Upper lobe of right lung (tissue), 1 donor: ENCODE measurements at places on chromosomes 1 and 21. TPM values are rescaled to one million over a fixed set of nuclear protein-coding genes. Genes with fewer than 3 reads are reported as not detected.

SMCP gene
- total RNA-seq = not detected

GRCh38 chr1:39802496-39803260 is 14.0 kb upstream of the BMP8B start:
- H3K27me3 ChIP-seq = no peaks in the 10 kb centered on the region
- H3K36me3 ChIP-seq = no peaks in the 10 kb centered on the region
- H3K4me3 ChIP-seq = no peak overlapping the region
- no peak for DNase-seq
- H3K27ac ChIP-seq = no peak overlapping the region

DNA sequence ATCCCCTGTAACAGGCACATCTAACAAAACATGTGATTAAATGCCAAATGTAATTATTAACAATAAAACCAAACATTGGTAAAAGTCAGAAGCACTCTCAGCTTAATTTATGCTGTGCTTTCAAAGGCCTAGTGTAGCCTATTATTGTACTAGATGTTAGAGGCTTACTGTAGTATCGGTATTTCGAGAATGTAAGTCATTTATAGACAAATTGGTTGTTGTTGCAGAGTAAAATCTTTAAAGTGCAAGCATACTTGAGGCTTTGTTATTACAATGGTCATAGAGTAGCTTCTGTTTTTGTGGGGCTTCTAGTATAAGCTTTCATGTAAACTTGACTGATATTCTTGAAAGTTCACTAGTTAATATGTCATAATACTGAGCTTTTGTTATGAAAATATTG is 965.8 kb downstream of the PLA2G4A start:
- H3K27me3 ChIP-seq = no peaks in the 10 kb centered on the region
- no peaks in the 10 kb centered on the region for H3K36me3 ChIP-seq
- H3K4me1 ChIP-seq = no peaks in the 10 kb centered on the region
- DNase-seq = no peak
- no peak overlapping the region for H3K27ac ChIP-seq

DNA sequence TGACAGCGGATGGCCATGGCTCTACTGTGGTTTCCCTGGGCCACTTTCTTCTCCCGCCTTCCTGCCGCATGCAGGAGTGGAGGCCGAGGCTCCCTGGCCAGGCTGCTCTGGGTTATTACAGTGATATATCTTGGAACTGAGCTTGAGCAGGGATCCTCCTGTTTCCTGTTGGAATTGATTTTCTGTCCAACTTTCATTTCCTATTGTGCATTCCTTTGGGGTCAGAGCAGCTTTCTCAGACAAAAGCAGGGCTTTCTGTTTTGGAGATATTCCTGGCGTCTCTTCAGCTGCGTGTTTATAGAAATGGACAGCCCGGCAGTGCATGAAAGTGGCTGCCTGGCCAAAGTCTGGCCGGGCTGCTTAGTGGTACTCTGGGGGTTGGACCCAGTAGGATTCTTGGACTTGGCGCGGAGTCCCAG is 146.4 kb downstream of the KIF26B start:
- no peak overlapping the region for H3K27ac ChIP-seq
- H3K4me1 ChIP-seq = peaks cover 8% of the 10 kb centered on the region
- H3K27me3 ChIP-seq = no peaks in the 10 kb centered on the region
- no peaks in the 10 kb centered on the region for H3K36me3 ChIP-seq

PTPRF gene
- 199 TPM for total RNA-seq

C4BPB gene
- 6.6 TPM for total RNA-seq

LRRC39 gene
- total RNA-seq = 0.58 TPM

DNA sequence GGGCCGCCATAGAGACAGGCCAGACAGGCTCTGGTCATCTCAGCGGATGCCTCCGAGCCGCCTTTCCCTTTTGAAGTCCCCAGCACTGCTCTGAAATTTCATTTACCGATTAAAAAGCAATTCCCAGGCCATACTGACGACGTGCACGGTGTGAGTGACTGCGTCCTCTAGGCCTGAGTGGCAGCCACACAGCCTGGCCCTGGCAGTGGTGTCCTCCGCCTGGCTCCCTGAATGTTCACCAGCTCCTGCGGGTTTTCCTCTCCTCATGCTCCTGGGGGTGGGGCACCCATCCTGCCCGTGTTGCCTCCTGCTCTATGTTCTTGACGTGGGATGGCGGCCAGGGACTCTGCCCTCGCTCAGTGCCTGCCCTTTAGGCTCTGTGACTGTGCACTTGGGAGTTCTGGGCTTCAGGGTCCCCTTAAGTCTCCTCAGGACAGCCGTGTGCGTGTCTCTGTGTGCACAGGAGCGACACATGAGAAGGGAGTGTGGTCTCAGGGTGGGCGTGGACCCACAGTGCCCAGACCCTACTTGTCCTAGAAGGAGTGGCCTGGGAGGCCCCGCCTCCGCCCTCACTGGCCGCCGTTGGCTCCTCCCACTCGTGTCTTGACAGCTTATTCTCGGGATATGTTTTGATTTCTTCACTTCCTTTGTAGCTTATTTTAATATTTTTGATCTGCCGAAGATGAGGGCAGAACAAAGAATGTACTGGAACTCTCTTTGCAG is 3.6 kb downstream of the SKI start:
- no peaks in the 10 kb centered on the region for H3K36me3 ChIP-seq
- H3K27me3 ChIP-seq = no peaks in the 10 kb centered on the region
- peak; percentile 96 for DNase-seq
- H3K27ac ChIP-seq = peak overlapping the region; percentile 87
- H3K4me3 ChIP-seq = peak overlapping the region; percentile 80
- peaks cover 51% of the 10 kb centered on the region for H3K4me1 ChIP-seq

GRCh38 chr1:237293804-237294203 is 251.8 kb downstream of the RYR2 start:
- no peaks in the 10 kb centered on the region for H3K27me3 ChIP-seq
- H3K36me3 ChIP-seq = no peaks in the 10 kb centered on the region
- H3K4me3 ChIP-seq = no peak overlapping the region
- H3K27ac ChIP-seq = no peak overlapping the region

- H3K36me3 ChIP-seq = no peaks in the 10 kb centered on the region
- DNase-seq = no peak
- H3K27me3 ChIP-seq = no peaks in the 10 kb centered on the region
These were observed 74.1 kb downstream of the ZNF648 start for GRCh38 chr1:181987334-181987895.

A3GALT2 gene
- total RNA-seq = not detected

DNA sequence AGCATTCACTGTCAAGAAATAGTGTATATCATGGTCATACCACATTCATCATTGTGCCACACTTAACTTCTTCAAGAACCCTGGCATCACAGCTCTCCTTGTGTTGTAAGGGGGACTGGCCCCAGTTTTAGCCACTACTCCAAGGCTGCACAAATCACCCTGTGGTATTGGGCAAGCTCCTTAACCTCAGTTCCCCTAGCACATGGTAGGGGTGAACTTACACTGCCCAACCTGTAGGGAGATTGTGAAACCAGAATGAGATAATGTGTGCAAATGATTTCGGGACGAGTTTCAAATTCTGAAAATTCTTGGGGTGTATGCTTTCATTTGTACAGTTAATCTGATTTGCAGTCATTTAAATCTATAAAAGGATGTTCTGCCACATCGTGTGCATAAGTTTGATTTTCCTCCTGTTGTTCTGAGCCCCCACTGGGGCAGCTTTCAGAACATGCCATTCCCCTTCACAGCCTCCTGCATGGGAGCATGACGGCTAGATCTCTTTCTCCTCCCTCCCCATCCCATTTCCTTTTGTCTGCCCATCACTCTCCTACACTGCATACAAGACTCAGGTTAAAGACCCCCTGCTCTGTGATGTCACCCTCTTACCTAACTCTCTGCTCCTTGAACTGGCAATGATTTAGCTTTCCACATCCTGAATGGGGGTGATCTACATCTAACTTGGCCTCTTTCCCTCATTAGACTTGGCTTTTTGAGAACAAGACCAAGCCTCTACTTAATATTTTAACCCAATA is 290.3 kb downstream of the CHRM3 start:
- no peak overlapping the region for H3K27ac ChIP-seq
- H3K36me3 ChIP-seq = no peaks in the 10 kb centered on the region
- H3K4me3 ChIP-seq = no peak overlapping the region
- H3K4me1 ChIP-seq = no peaks in the 10 kb centered on the region
- DNase-seq = no peak
- H3K27me3 ChIP-seq = no peaks in the 10 kb centered on the region

- no peak for DNase-seq
- no peaks in the 10 kb centered on the region for H3K27me3 ChIP-seq
- no peaks in the 10 kb centered on the region for H3K36me3 ChIP-seq
- H3K27ac ChIP-seq = no peak overlapping the region
- H3K4me3 ChIP-seq = no peak overlapping the region
These were observed 15.7 kb downstream of the MAP3K21 start for GRCh38 chr1:233343262-233343661.

- H3K4me3 ChIP-seq = peak overlapping the region; percentile 38
- H3K27ac ChIP-seq = no peak overlapping the region
- DNase-seq = no peak
- no peaks in the 10 kb centered on the region for H3K36me3 ChIP-seq
- no peaks in the 10 kb centered on the region for H3K27me3 ChIP-seq
- H3K4me1 ChIP-seq = peaks cover 6% of the 10 kb centered on the region
These were observed 306.2 kb downstream of the TTLL7 start for GRCh38 chr1:83692524-83693381.

DNA sequence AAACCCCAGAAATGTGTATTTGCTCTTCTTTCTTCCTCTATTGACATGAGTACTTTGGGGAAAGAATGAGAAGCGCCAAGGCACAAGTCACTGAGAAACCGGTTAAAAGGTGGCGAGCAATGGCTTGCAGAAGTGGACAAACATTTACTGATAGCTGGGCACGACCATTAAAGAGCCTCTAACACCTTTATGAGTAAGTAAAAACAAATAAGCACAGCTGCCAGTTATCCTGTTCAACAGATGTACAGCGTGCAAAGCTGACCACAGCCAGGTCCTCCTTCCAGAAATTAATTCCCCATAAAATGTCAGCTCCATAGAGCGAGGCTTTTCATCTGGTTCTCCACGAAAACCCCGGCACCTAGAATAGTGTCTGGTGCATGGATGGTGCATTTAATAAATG is 72.7 kb downstream of the CAPZB start:
- H3K27me3 ChIP-seq = no peaks in the 10 kb centered on the region
- H3K36me3 ChIP-seq = peaks cover 7% of the 10 kb centered on the region
- no peak for DNase-seq
- H3K4me1 ChIP-seq = peaks cover 30% of the 10 kb centered on the region

DNA sequence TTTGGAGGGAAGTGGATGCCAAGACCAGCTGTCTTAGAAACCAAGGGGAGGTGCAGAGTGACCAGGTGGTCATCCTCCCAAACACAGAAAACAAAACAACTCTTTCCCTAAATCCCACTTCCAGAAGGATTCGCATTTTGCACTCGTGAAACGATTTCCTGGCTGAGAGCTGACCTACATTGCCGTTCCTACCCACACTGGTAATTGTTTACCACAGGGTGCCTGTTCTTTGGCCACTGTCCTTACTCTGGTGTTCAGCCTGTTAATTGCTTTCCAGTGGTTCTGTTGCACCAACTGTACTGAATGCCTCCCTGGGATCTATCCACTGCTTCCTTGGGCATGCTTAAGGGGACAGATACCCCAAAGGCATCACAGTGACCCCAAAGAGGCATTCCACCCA is 23.2 kb upstream of the PLA2G2C start:
- H3K4me3 ChIP-seq = no peak overlapping the region
- no peak overlapping the region for H3K27ac ChIP-seq
- no peaks in the 10 kb centered on the region for H3K36me3 ChIP-seq

GRCh38 chr21:43308101-43308814 is 118.7 kb downstream of the SIK1 start:
- H3K27ac ChIP-seq = no peak overlapping the region
- H3K4me1 ChIP-seq = no peaks in the 10 kb centered on the region
- peak; percentile 52 for DNase-seq
- H3K27me3 ChIP-seq = no peaks in the 10 kb centered on the region
- H3K4me3 ChIP-seq = no peak overlapping the region
- H3K36me3 ChIP-seq = no peaks in the 10 kb centered on the region

DNA sequence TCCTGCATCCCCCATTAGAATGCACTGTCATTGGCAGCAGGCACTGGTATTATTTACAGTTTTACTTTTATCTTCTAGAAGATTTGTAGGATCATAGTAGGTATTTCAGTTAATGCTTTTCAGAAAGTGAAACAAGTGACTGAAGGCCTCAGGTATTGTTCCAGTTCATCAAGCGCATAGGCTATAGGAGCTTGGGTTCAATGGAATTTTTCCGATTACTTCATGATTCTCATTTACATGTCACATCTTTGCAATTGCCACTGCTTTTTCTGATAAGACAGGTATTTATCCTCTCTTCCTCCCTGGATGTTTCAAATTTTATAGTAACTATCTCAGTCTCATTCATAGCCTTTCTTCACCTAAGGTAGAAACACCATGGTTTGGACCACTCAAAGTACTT is 161.3 kb downstream of the NTPCR start:
- no peak overlapping the region for H3K27ac ChIP-seq
- H3K27me3 ChIP-seq = no peaks in the 10 kb centered on the region
- no peak for DNase-seq
- no peak overlapping the region for H3K4me3 ChIP-seq
- no peaks in the 10 kb centered on the region for H3K36me3 ChIP-seq

- H3K27me3 ChIP-seq = no peaks in the 10 kb centered on the region
- peaks cover 6% of the 10 kb centered on the region for H3K4me1 ChIP-seq
- H3K4me3 ChIP-seq = no peak overlapping the region
- H3K27ac ChIP-seq = no peak overlapping the region
- no peaks in the 10 kb centered on the region for H3K36me3 ChIP-seq
These were observed 60.3 kb downstream of the RHOU start for GRCh38 chr1:228795596-228795995.

GRCh38 chr1:50861772-50862171 is 98.3 kb downstream of the FAF1 start:
- no peaks in the 10 kb centered on the region for H3K27me3 ChIP-seq
- no peaks in the 10 kb centered on the region for H3K36me3 ChIP-seq
- no peak overlapping the region for H3K4me3 ChIP-seq
- no peak overlapping the region for H3K27ac ChIP-seq
- no peaks in the 10 kb centered on the region for H3K4me1 ChIP-seq

ANKRD35 gene
- total RNA-seq = 1.6 TPM

PIK3CD gene
- 18.2 TPM for total RNA-seq

TCEA3 gene
- 39.4 TPM for total RNA-seq

DNA sequence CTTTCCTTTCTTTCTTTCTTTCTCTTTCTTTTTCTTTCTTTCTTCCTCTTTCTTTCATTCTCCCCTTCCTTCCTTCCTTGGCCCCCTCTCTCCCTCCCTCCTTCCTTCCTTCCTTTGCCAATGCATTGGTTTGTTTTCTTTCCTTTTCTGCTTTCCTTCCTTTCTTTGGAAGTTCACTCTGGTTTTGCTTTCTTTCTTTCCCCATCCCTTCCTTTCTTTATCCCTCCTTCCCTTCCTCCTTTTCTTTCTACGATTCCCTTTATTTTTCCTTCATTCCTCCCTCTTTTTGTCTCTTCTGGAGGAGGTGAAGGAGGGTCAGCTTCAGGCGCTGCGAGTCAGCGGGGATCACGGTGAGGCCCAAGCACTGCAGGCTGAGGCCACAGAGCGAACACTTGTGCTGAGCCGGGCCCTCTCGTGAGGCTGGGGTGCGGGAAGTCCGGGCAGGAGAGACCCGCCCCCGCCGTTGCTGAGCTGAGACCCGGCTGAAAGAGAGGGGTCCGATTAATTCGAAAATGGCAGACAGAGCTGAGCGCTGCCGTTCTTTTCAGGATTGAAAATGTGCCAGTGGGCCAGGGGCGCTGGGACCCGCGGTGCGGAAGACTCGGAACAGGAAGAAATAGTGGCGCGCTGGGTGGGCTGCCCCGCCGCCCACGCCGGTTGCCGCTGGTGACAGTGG is 1.5 kb downstream of the SIM2 start:
- H3K27me3 ChIP-seq = peaks cover 100% of the 10 kb centered on the region
- no peak overlapping the region for H3K27ac ChIP-seq
- DNase-seq = no peak
- peak overlapping the region; percentile 0 for H3K4me3 ChIP-seq
- H3K36me3 ChIP-seq = no peaks in the 10 kb centered on the region

GJB3 gene
- total RNA-seq = 0.81 TPM
